NB4 (cell line): ENCODE measurements at places on chromosomes 1 and 21.

- no peak for DNase-seq
Observed at GRCh38 chr1:226948996-226949395, 8.9 kb downstream of the COQ8A start.

DNA sequence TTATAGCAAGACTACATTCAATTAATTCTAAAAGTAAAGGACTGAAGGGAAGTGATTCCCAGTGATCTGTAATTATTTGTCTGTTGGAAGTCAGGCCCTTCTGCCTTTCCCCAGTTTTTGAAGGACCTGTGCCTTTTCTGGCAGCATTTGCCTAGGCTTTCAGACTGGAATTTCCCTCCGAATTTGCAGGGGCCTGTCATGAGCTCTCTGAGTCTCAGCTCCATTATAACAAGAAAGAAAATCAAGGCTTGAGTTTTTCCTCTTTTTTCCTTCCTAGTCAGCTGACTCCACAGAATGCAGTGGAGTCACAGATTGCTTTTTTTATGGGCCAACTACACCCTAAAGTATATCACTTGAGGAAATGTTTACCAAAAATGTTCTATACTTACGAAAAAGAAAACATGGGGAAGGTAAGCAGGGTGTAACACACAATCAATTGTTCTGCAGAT is 1.1 kb downstream of the NR5A2 start:
- DNase-seq = no peak

DNA sequence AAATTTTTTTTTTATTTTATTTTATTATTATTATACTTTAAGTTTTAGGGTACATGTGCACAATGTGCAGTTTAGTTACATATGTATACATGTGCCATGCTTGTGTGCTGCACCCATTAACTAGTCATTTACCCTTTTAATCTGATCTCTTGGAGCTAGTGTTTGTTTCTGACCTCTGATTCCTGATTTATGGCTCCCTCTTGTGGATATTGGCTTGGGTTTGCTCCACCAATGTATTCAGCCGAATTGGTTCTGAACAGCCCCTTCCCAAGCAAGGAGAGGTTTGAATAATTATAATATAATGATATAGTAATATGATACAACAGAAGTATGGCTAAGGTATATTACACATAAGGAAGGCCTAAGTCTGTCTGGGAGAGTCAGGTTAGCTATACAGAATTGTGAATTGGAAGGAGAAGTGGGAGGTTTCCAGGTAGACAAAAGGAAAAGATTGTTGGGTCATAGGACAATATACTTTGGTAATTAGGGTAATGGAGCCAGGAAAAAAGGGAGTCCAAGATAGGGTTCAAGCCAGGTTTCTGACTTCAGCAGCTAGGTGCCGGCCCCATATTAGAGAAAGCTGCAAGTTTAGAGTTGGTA is 53.1 kb upstream of the HMCN1 start:
- DNase-seq = peak; percentile 60

DNA sequence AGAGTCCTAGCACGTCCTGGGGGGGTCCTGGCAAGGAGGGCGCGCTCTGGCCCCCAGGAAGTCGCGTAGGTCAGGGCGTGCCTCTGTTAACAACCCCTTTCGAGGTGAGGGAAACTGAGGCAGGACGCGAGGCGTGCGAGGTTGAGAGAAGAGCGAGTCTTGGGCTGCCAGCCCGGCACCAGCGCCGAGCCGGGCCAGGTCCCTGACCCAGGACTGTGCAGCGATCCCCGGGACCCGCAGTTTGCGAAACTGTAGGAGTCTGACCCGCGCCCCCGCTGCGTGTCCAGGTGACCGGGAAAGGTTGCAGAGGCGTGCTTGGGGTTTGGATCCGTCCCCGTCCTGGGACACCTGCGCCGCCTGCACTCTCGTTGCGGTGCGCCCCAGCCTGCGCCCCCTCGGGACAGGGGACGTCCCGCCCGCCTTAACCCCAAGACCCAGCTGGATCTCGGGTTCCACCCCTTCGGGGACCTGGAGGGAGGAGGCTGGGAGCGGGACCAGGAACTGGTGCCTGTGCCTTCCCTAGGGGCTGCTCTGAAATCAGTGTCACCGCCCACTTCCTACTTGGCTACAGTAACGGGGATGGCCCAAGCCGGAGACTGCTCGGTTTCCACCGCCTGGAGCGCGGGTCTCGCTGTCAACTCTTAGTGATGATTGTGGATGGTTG is 493 bp downstream of the DISC1 start:
- peak; percentile 93 for DNase-seq

- no peak for DNase-seq
Observed at GRCh38 chr1:193543259-193543658, 356.8 kb upstream of the B3GALT2 start.
